Effector CD4-positive, alpha-beta T cell (primary cell): ENCODE measurements at places on chromosomes 2 and 18.

GRCh38 chr2:60507211-60507965, 46.1 kb downstream of the BCL11A start:
- no peak for DNase-seq

DNA sequence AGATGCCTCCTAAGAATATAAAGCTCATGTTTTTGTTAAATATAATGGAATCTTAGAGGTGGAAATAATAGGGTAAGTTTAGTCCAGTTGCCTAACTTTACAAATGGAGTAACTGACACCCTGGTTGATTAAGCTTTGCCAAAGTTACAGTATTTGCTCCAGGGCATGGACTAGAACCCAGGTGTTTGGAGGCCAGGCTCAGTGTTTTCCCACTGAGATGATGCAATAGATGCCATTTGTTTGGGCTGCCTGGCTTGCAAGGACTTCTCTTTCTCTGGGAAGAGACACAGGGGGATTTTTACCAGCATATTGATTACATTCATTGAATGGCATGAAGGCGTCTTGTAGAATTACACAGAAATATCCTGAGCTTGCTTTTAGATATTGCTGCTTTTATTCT, 397.8 kb downstream of the SLC4A3 start:
- DNase-seq: no peak

- no peak for DNase-seq
Measured at GRCh38 chr2:6965071-6965795, 48.0 kb downstream of the RNF144A start.

GRCh38 chr2:71891155-71891554, 256.5 kb downstream of the CYP26B1 start:
- DNase-seq: no peak

DNA sequence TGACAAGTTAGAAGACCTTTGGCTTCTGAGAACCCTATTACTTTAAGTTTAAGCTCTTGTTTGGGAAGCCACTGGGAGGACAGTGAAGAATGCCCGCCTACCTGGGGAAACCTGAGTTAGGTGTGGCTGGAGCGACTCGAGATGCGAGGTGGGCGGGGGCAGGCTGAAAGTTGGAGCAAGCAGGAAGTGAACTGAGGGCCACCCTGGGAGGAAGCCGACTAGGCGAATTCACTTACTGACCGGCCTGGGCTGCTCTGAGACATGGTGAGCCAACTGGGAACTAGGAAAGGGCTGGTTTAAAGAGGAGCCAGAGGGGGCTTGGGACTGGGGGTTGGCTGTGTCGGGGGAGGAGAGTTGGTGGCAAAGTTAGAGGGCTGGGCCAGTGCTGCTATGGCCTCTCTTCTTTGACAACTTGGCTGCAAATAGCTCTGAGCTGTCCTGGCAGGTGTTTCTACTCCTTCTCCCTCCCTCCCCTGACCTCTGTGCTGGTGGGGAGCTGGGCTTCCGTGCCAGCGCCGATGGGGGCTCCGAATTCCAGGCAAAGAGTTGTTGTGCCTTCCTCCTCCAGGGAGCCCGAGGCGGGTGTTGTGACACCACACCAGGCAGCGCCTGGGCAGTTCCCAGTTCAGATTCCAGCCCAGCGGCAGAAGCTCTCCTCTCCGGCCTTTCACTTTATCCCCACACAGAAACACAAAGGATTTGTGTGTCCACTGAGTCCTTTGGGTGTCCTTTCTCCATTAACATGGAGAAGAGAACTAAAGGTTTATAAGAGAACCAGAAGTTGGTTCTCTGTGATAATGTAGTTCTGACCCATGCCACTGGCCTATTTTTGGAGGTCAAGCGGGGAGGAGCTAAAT, at the start of gene VAMP8:
Gene VAMP8, plus strand, starts transcription at position 201 of the 857 bp plus-strand sequence. Its CDS starts 61 bp downstream, at position 262.
- DNase-seq: peak; percentile 59

GRCh38 chr2:235217846-235218245, 266.0 kb downstream of the SH3BP4 start:
- no peak for DNase-seq

DNA sequence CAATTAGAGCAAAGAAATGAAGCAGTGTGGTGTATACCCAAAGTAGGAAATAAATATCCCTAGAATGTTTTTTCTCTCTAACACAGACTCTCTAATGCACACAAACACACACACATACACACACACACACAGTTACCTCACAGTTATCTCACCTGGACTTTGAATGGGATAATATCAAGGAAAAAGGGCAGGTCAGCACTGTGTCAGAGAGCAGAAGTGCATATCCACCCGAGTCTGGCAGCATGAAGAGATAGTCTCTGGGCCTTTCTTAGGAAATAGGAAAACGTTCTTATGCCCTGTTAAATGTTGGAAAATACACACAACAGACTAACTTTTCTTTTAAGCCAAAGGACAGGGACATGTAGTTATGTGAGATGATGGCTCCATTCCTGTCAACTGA, 162.0 kb downstream of the COL6A3 start:
- no peak for DNase-seq

DNA sequence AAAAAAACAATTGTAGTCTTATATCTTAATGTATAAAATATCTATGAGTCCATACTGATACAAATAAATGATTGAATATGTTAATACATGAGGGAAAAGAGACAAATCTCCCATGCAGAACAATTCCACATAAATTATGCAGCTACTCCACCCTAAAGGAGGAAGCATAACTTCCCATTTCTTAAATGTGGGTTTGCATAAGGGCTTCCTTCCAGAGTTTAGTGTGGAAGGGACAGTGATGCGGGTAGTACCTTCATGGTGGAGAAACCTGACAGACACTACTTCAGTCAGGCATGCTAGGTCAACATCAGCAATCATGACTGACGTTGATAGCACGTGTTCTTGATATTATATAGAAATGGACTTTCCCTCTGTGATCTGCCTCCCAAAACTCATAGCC, 146.9 kb upstream of the STON1 start:
- no peak for DNase-seq

- DNase-seq: no peak
Measured at GRCh38 chr2:216482640-216483039, 16.0 kb upstream of the RPL37A start.

DNA sequence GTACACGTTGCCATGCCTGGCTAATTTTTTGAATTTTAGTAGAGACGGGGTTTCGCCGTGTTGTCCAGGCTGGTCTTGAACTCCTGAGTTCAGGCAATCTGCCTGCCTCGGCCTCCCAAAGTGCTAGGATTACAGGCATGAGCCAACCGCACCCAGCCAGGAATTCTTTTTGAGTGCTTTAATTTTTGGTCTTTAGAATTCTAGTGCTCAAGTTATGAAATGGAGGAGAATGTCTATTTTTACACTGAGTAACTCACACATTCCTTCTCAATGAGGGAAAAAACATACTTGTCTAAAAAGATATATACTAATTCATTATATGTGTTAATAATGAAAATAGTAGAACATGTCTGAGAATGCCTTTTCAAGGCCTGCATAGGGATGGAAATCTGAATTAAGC, 8.5 kb downstream of the ZNF396 start:
- no peak for DNase-seq

- DNase-seq: no peak
Measured at GRCh38 chr2:98830571-98831145, 99.7 kb upstream of the MGAT4A start.

DNA sequence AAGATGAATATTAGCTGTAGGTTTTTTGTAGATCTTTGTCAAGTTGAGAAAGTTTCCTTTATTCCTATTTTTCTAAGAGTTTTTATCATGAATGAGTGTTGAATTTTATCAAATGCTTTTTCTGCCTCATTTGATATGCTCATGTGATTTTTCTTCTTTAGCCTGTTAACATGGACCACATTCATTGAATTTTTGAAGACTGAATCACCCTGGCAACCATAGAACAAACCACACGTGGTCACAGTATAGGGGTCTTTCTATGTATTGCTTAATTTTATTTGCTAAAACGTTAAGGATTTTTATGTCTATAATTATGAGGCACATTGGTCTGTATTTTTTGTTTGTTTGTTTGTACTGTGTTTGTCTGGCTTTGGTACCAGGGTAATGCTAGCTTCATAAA, 201.7 kb upstream of the CWC22 start:
- DNase-seq: no peak

- DNase-seq: no peak
Measured at GRCh38 chr2:100938031-100939026, 63.8 kb upstream of the RPL31 start.

- no peak for DNase-seq
Measured at GRCh38 chr2:74496997-74497776, 2.2 kb downstream of the LBX2 start.

GRCh38 chr2:101699755-101700461, 2.4 kb downstream of the MAP4K4 start:
- no peak for DNase-seq

- DNase-seq: no peak
Measured at GRCh38 chr2:45699032-45699658, 47.7 kb downstream of the PRKCE start.

GRCh38 chr2:216372761-216373291, 543 bp upstream of the MARCHF4 start:
- DNase-seq: no peak

GRCh38 chr18:26327062-26327461, 100.8 kb downstream of the TAF4B start:
- no peak for DNase-seq

DNA sequence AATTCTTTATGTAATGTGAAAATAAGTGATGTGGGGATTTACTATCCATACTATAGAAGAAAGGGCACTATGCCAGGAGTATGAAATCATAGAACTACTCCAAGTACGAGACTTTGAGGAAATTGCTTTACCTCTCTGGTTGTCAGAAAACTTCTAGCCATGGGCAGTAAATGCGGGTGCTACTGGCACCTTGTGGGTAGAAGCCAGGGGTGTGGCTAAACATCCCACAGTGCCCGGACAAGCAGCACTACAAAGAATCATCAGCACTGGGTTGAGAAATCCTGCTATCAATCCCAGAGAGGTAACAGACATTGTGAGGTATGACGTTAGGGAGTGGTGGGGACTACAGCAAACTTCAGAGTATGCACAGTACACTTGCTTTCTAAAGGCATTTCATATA, 453.5 kb upstream of the TNP1 start:
- no peak for DNase-seq

DNA sequence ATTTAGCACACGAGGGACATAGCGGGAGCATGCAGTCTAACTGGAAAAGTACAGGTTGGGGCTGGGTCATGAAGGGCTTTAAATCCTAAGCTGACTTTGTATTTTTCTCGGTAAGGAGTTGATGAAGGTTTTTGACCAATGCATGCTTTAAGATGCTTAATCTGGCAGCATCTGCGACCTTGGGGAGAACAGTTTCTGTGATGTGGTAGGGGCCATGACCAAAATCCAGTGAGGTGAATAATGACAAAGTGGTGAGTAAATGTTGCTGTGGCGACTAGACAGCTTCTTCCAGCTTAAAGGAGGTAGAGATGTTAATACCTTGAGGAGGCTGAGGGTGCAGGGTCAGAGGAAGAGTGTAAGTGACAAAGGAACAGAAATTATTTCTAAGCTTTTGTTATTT, 174.6 kb upstream of the ALPP start:
- no peak for DNase-seq

GRCh38 chr2:239829326-239829725, 195.8 kb downstream of the NDUFA10 start:
- no peak for DNase-seq

DNA sequence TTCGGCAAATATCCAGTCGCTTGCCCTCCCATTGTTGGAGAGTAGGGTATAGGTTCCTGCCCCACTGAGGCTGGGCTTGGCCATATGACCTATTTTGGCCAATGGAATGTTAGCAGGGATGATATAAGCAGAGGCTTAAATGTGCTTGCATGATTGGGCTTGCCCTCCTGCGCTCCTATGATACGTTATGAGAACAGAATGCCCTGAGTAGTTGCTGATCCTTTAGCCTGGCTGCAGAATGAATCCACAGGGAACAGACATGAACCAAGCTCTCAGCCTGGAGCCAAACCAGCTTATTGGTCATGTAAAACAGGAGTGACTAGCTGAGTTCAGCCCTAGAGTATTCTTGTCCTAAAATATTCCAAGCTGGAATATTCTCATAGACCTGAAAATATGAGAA, 34.8 kb upstream of the IMP4 start:
- DNase-seq: no peak

- no peak for DNase-seq
Measured at GRCh38 chr2:48508461-48509124, 21.4 kb upstream of the STON1 start.

GRCh38 chr18:36471393-36471792, 173.9 kb downstream of the FHOD3 start:
- DNase-seq: no peak

DNA sequence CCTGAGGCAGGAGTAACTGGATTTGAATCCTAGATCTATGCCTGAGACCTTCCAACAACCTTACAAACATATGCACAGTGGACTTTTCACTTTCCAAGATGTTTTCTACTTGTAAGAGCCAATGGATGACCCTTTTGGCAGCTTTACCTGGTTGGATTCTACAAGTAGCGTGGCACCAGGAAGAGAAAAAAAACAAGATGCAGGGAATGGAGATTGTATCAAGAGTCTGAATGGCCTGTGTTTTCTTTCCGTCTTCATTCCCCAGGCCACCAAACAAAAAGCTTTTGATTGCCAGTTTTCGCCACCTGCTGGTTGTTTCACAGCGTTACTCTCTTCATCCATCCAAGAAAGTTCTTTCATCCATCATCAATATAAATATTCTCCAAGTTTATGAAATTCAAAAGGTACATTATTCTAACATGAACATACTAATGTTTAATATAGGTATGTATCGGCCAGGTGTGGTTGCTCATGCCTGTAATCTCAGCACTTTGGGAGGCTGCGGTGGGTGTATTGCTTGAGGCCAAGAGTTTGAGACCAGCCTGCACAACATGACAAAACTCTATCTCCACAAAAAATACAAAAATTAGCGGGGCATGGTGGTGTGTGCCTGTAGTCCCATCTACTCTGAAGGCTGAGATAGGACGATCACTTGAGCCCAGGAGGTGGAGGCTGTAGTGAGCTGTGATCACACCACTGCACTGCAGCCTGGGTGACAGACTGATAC, 3.5 kb upstream of the BCL2 start:
- DNase-seq: peak; percentile 58
